ENCODE measurements at places on chromosomes 6 and 20. TPM values are rescaled to one million over a fixed set of nuclear protein-coding genes. Genes with fewer than 3 reads are reported as not detected.

PPIL6 gene
- 3.2 TPM for total RNA-seq

SLC17A9 gene
- total RNA-seq = 7.7 TPM

ESF1 gene
- total RNA-seq = 6.5 TPM

LRRC73 gene
- total RNA-seq = 1.1 TPM

TSPO2 gene
- total RNA-seq = not detected

APCDD1L gene
- total RNA-seq = 0.16 TPM

SULF2 gene
- 5.3 TPM for total RNA-seq

CLPSL1 gene
- total RNA-seq = 36.9 TPM

SEMG1 gene
- total RNA-seq = not detected

LINC00237 gene
- not detected for total RNA-seq

PNLDC1 gene
- total RNA-seq = 0.51 TPM

OVOL2 gene
- total RNA-seq = 4.9 TPM

MUC22 gene
- not detected for total RNA-seq

PAX1 gene
- not detected for total RNA-seq

CSTF1 gene
- total RNA-seq = 15.4 TPM

Data from pancreas (tissue), 10 donors.